ENCODE measurements at places on chromosomes 7 and 10.

DNA sequence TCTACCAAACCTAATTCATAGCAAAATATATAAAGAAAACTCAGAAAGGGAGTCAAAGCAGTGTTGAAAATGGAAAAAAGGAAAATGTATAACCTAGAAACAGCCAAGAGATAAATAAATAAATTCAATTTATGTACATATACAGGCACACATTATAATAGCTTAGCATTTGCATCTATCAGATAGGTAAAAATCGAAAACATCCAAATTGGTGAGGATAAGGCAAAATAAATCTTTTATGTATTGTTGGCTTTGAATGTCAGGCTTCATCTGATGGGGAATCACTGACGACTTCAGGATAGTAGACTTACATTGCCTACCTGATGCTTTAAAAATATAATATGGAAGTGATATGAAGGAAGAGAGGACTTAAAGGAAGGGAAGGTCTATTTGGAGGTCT, 20.6 kb upstream of the CHRM2 start:
- DNase-seq = no peak

DNA sequence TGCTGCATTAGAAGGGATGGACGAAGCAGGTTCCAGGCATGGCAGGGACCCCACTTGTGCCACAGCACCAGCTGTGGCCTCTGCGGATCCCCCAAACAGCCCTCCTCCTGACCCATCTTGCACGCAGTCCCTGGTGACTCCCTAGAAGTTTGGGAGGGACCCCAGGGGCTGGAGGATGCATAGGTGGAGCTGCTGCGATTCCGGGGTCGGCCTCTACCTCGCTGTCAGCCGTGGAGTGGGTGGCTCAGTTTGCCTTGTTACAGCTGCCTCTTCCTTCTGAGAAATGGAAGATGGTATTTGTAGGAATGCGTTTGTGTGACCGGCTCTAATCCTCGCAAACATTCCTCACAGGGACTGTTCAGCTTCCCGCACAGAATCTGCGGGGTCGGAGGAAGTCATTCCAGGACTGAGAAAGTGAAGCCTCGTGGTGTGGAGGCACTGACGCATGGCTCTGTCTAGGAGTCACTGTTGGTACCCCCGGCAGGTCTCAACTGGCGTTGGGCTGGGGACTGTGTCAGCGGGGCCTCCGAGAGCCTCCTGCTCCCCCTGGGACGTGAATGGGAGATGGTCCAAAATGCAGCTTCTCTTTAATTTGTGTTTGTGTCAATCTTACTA, 17.5 kb downstream of the PWWP2B start:
- no peak for DNase-seq

GRCh38 chr10:129586898-129587443, 119.9 kb downstream of the MGMT start:
- DNase-seq = no peak

DNA sequence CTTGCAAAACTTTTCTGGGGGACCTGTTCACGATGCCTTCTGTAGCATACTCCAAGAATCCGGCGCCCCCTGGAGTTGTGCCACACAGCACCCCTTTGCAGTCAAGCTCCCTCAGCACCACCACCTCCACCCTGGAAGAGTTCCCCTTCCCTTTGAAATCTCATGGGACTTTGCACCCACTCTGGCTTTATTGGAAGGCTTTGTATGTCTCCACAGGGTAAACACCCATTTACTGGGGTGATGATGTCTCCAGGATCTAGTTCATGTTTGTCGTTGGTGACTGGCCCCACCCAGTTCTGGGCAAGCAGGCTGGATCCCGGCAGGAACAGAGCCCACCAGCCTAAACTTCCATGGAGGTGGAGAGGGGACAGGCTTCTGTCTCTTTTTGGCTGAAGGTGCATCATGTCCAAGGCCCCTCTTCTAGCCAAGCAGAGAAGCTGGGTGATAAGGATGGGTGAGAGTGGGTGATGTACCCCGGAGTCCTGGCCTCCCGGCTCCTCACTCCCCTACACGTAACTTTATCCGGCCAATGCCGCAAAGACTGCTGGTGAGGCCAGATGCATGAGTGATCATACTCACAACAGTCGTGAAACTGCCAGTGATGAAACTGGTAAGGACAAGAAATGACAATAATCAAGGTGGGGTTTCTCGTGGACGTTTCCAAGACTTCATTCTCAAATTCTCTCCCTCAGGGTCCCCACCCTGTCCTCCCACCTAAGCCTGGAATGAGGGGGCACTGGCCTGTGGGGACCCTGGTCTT, 695 bp upstream of the CLDN4 start:
- no peak for DNase-seq

GRCh38 chr10:97664282-97664850, 22.7 kb downstream of the AVPI1 start:
- no peak for DNase-seq

- DNase-seq = no peak
These were observed 43.5 kb upstream of the LSM8 start for GRCh38 chr7:118140468-118140867.

DNA sequence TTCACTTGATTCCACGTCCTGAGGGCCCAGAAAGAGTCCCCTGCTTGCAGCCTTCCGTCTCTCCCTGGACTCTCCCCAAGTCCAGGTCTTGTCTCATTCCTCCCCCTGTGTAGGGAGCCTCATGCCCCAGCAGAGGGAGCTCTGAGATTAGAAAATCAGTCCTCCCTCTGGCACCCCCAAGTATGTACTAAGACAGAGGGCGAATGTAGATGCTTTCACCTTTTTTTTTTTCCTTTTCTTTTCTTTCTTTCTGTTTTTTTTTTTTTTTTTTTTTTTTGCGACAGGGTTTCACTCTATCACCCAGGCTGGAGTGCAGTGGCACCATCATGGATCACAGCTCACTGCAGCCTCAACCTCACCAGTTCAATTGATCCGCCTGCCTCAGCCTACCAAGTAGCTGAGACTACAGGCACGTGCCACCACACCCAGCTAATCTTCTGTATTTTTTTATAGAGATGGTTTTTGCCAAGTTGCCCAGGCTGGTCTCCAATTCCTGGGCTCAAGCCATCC, 10.3 kb downstream of the SFXN3 start:
- peak; percentile 82 for DNase-seq

DNA sequence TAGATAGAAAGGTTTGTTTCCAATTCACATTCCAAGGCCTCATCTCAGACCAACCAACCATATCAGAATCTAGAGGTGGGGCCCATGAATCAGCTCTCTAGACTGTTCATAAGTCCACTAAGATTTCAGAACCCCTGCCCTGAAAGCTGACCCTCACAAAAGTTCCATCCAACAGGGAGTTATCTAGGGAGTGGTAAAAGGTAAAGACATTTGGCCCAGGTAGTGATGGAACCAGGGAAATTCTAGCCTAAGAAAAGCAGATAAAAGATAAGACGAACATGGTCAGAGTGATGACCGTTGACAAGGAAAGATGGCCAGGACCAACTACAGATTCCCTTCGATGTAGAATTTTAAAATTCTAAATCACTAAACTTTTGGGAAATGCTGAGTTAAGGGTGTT, 198.0 kb upstream of the NEBL start:
- no peak for DNase-seq

- DNase-seq = peak; percentile 79
These were observed 55.1 kb upstream of the FAM20C start for GRCh38 chr7:137094-137891.

DNA sequence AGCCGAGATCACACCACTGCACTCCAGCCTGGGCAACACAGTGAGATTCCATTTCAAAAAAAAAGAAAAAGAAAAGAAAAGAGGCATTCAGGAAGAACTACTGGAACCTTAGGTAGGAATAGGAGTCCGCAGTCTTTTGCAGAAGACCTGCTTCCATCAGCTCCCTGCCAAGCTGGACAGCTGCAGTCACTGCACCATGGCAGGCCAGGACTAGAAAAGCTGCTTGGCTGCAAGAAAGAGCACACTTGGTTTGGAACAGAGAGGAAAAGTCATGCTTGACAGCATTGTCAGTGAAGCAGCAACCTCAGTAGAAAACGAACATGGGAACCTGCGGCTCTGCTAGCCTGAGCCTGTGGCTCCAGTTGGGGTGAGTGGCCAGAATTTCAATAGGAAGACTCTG, 104.3 kb downstream of the MARCHF5 start:
- DNase-seq = no peak

GRCh38 chr7:52936750-52937149, 98.7 kb upstream of the POM121L12 start:
- no peak for DNase-seq

- no peak for DNase-seq
These were observed 44.1 kb downstream of the IKZF1 start for GRCh38 chr7:50348469-50349162.

GRCh38 chr10:75191821-75192568, 18.6 kb upstream of the VDAC2 start:
- peak; percentile 90 for DNase-seq

GRCh38 chr10:29955329-29955935, 104.0 kb downstream of the JCAD start:
- peak; percentile 22 for DNase-seq

DNA sequence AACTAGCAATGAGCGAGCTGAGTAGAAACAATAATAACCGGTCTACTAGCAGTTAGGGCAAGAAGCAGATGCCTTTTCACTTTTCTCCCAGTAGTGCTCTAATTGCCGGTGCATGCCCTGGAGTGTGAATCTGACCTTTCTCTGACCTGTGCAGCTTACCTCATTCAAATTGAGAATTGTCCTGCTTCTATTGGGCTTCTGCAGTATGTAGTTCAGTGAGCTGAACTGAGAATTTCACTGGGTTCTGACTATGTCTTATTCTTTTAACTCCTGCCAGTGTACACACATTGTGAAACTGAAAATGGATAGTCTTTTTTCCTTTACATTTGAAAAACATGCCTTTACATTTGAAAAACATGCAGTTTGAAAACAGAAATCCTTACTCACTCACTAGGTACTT, 157.9 kb upstream of the GRM3 start:
- no peak for DNase-seq

DNA sequence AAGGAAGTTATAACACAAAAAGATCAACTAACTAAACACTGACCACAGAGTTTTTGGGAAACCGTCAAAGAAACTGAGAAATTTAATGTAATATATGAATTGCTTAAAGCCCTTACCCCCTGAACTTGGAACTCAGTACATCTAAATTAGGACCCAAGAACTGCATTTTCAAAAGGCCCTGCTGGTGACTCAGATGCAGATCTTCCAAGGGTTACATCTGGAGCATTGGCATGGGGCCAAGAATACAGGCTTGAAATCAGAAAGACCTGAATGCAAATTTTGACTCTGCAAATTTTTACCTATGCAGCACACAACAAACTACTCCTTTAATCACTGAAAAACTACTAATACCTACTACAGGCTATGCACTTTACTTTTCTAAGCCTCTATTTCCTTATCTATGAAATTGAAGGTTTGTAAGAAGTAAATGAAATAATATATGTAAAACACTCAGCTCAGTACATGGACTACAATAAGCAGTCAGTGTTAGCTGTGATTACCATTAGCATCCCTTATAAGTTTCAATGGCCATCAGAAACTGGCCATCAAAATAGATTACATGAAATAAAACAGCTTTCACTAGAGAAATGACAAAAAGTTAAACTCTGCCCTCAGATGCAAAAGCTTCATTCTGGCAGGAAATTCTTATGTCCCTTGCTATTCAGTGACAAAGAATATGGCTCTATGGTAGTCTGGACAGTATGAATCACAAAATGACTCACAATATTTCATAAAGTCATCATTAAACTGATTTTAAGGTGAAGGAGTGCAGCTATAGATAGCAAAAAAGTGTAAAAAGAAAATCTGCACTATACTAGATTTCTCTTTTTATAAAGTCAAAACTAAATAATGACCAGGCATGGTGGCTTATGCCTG, 43.6 kb downstream of the NSUN6 start:
- peak; percentile 15 for DNase-seq

- no peak for DNase-seq
These were observed 132.3 kb downstream of the CHN2 start for GRCh38 chr7:29326864-29327263.

GRCh38 chr10:63707254-63707910, 186.2 kb downstream of the REEP3 start:
- DNase-seq = peak; percentile 96

DNA sequence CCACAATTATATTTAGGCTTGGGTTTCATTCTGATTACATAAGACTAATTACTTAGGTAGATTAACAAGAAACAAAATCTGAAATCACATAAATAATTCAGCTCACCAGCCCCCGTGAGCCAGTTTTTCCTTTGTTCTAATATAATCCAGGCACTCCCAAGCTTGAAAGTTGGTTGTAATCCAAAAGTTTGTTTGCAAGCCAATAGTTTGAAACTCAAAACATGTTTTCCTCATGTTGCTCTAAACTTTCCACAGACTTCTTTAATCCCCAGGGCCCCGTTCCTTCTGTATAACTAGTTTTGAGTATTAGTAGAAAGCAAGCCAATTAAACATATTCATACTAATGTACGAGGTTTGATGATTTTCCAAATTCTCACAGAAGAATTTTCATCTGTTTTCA, 56.1 kb downstream of the SP8 start:
- no peak for DNase-seq

DNA sequence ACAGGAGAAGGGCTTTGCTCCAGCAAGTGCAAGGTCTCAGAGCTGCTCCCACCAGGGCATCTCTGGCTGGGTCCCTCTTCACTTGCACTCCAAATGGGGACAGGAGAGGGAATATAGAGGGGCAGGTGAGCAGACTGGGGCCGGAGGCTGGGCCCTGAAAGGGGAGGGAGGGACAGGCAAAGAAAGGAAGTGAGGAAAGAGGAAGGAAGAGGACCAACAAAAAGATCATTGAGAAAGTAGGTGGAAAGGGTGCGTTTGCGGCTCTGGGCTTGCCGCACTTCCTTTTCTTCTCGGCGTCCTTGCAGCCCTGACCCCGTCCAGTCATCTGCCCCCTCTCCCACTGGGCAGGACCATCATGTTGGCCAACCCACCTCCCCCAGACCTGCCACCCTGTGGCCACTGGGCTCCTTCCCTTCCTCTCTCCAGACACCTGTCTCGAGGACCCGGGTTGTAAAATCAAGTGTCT, 14.0 kb downstream of the ITPRIP start:
- DNase-seq = peak; percentile 94

GRCh38 chr7:140623980-140624379, 16.6 kb downstream of the DENND2A start:
- DNase-seq = no peak

DNA sequence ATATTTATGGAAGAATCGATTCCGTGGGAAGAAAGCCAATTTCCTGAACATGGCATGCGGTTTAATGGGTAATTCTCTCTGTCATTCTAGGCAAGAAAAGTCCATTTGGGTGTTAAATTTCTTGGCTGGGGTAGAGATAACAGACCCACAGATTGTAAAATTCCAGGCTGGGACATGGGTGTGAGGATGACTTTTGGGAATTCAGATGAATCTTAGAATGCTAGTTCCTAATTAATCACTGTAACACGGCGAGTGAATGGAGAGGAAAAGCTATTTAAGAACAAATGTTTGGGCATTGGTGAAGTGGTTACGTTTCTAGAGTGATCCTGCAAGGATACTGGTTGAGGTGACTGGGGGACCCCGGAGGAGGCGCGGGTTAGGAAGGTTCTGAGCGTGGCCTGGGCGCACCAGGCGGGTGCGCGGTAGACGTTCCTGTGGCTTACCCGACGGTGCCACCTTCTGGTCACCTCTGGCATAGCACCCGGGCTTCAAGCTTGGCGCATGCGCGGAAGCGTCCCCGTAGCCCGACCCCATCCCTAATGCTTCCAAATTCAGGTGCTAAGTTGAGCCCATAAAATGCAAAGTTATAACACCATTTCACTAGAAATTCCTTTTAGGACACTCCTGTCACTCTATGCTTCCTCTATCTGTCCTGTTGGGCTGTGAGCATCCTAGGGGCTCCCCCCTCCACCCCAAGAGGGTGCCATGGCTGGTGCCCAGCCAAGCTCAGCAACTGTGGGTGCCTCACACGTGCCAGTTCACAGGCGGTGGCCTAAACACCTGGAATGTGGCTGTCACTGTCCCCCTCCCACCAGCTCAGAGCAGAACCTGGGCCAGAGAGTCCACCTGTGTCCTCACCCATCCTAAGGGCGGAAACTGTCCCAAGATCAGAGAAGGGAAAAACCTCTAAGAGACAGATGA, 104.4 kb downstream of the PTPRE start:
- peak; percentile 91 for DNase-seq
